ENCODE measurements at places on chromosomes 2 and 18.

DNA sequence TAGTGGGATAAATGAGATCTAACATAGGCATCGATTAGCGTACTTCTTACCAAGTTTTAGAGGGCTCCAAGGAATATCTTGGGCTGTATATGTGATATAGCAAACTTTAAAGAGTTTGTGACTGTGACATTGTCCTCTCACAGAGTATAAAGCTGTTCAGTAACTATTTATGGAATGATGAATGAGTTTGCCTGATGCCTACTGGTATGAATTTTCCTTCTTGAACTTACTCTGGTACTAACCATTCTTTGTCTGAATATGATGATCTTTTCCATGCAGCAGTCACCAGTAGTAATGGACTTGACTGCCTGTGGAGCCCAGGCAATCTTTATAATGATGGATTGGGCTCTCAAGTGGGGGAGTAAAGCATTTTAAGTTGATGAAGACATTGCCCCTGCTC lies 120.5 kb downstream of the PARD3B start:
- no peaks in the 10 kb centered on the region for H3K4me1 ChIP-seq
- DNase-seq = no peak
- H3K27ac ChIP-seq = no peak overlapping the region
- H3K36me3 ChIP-seq = no peaks in the 10 kb centered on the region
- no peak overlapping the region for H3K4me3 ChIP-seq
- peaks cover 2% of the 10 kb centered on the region for H3K27me3 ChIP-seq

DNA sequence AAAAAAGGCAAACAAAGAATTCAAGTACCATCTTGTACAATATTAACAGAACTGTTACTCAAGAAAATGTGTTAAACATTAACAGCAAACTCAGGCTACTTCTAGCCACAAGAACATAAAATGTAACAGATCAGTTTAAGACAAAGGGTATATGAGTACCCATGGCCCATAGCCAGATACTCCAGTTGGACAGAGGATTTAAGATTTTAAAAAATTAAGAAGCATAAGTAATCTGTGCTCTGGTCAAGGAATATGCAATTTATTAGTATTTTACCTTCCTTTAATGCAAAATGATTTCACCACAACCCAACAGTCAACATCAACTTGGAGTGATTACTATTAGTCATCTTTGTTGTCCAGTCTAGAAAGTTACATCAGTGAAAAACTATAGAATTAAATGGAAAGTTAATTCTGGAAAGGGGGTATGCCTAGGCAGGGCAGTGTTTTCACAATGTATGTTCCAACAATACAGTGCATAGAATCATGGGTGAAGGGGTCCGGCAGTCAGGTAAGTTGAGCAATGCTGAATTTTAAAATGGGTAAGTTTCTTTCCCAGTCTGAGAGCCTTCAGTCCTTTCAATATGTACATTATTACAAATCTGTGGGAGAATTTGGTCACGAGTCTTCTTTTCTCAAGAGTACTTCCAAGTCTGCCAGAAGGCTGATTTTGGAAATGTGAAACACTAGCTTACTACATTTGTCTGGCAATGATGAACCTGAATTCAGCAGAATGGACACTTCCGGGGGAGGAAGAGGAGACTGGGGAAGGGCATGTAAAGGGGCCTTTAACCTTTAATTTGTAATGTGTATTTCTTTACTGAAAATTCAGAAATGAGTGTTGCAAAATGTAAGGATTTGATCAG lies 34.5 kb downstream of the SFT2D3 start:
- H3K27me3 ChIP-seq = no peaks in the 10 kb centered on the region
- no peak overlapping the region for H3K27ac ChIP-seq
- peaks cover 34% of the 10 kb centered on the region for H3K4me1 ChIP-seq
- DNase-seq = no peak
- no peak overlapping the region for H3K4me3 ChIP-seq

- peaks cover 3% of the 10 kb centered on the region for H3K27me3 ChIP-seq
- no peaks in the 10 kb centered on the region for H3K4me1 ChIP-seq
- no peak overlapping the region for H3K27ac ChIP-seq
- H3K4me3 ChIP-seq = no peak overlapping the region
- DNase-seq = no peak
Observed at GRCh38 chr18:13165636-13166423, 52.7 kb upstream of the LDLRAD4 start.

DNA sequence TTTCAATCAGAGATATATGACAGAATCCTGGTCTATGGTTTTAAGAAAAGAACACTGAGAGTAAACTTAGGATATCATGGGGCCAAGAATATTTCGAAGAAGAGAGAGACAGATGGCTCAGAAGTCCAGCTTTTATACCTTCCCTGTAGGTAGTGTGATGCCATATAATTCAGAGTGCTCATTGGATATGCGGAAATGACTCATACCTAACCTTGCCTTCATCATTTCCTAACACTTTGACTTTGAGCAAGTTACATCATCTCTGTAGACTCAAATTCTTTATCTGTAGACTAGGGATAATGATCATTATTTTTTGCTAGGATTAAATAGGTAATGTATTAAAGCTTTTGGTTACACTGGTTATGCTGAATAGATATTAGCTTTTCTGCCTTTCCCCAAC lies 461.6 kb upstream of the CNTNAP5 start:
- H3K27ac ChIP-seq = no peak overlapping the region
- no peaks in the 10 kb centered on the region for H3K36me3 ChIP-seq
- H3K4me1 ChIP-seq = no peaks in the 10 kb centered on the region

DNA sequence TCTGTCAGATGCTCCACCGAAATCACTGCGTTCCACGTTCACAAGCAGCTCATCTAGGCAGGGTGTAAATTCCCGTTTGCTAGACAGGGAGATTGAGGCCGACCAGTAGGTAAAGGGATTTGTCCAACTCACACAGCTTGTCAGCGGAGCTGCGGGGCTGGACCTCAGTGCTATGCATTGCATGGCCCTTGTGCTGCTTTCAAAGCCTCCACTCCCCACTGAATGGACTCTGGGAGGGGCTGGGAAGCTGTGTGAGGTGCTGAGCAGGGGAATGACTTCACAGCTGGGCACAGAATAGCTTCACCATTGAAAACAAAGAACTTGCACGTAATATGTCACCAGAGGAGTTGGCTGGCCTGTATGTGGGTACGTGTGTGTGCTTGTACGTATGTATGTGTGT lies 21.4 kb downstream of the CELF4 start:
- DNase-seq = no peak
- H3K4me1 ChIP-seq = no peaks in the 10 kb centered on the region
- H3K36me3 ChIP-seq = no peaks in the 10 kb centered on the region
- H3K4me3 ChIP-seq = no peak overlapping the region
- H3K27ac ChIP-seq = no peak overlapping the region

- no peak for DNase-seq
- H3K27me3 ChIP-seq = no peaks in the 10 kb centered on the region
- no peak overlapping the region for H3K4me3 ChIP-seq
Observed at GRCh38 chr18:42025491-42025890, 70.5 kb downstream of the PIK3C3 start.

DNA sequence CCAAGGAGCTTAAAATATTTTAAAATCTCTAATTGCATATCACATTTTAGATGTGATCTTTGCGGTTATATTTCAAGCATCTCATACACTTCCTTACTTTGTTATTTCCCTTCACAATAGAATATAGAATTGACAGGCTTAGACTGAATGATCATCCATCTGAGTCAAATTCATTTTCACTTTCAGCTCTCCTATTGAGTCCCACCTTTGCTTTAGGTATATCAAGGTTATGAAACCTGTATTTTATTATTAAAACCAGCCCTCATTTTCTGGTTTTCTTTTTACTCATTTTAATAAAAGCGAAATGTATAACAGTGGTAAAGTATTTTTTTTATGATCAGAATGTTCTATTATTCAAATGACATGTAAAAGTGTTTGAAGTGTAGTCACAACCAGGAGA lies 162.9 kb upstream of the KYNU start:
- H3K27ac ChIP-seq = no peak overlapping the region
- DNase-seq = no peak
- H3K4me3 ChIP-seq = no peak overlapping the region
- no peaks in the 10 kb centered on the region for H3K27me3 ChIP-seq
- H3K4me1 ChIP-seq = no peaks in the 10 kb centered on the region
- no peaks in the 10 kb centered on the region for H3K36me3 ChIP-seq

DNA sequence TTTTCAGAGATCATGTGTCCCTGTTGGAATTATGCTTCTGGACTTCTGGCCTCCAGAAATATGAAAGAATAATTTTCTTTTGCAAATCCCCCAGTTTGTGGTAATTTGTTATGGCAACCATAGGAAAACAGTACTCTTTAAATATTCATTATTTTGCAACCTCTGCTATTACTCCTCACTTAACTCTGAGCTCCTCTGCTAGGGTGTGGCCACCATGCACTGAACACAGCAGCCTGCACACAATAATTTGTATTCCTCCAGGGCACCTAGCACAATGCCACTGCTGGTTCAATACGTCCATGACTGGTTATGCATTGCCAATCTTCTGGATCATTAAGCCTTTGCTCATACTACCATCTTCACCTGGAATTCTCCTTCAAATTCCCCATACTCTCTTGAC lies 232.0 kb downstream of the CNTNAP5 start:
- no peak overlapping the region for H3K4me3 ChIP-seq
- H3K36me3 ChIP-seq = no peaks in the 10 kb centered on the region
- no peaks in the 10 kb centered on the region for H3K4me1 ChIP-seq
- no peak for DNase-seq
- no peak overlapping the region for H3K27ac ChIP-seq

- H3K4me3 ChIP-seq = no peak overlapping the region
- peaks cover 2% of the 10 kb centered on the region for H3K36me3 ChIP-seq
- no peak for DNase-seq
- H3K27ac ChIP-seq = no peak overlapping the region
- H3K27me3 ChIP-seq = no peaks in the 10 kb centered on the region
Observed at GRCh38 chr2:162118166-162119031, 33.6 kb downstream of the GCG start.

Data from activated CD4-positive, alpha-beta T cell treated with anti-CD3 and anti-CD28 coated beads for 36 hours (primary cell).